ENCODE measurements at places on chromosomes 16 and 17. TPM values are rescaled to one million over a fixed set of nuclear protein-coding genes. Genes with fewer than 3 reads are reported as not detected.

The ZNF18 gene
- 16.8 TPM for total RNA-seq

The TMEM100 gene
- not detected for total RNA-seq

The SMPD3 gene
- total RNA-seq = 2.6 TPM

The MYO15A gene
- 0.84 TPM for total RNA-seq

The MT1X gene
- total RNA-seq = 28.8 TPM

The ZNF668 gene
- total RNA-seq = 10.7 TPM
